Stimulated activated CD4-positive, alpha-beta T cell treated with anti-CD3 and anti-CD28 coated beads, TNF-alpha, amount 100 ng/mL, for 48 hours (primary cell): ENCODE measurements at places on chromosomes 5 and 9.

DNA sequence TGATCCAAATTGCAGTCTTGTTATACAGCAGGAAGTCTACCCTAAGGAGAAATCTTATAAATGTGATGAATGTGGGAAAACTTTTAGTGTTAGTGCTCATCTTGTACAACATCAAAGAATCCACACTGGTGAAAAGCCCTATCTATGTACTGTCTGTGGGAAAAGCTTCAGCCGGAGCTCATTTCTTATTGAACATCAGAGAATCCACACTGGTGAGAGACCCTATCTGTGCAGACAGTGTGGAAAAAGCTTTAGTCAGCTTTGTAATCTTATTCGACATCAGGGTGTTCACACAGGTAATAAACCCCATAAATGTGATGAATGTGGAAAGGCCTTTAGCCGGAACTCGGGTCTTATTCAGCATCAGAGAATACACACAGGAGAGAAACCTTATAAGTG, 10.4 kb downstream of the ZNF189 start:
- no peak for DNase-seq

DNA sequence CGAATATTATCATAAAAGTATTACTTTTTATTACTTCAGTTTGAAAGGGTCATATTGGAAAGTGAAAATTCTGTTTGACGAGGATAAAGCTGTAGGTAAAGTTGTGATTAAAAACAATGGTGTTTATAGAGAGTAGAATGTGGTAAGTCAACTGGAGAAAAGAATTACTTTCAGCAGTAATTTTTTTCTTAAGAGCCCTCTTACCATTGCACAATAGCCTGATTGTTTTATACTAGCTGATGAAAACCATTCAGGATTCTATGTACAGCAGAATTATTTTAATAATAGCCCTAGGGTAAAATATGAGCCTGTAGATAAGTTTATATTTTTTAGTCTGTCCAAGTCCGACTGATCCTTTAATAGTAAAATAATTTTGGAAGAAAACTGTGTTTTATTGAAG, 16.6 kb downstream of the CDC42SE2 start:
- DNase-seq: no peak

- DNase-seq: no peak
These were observed 971.7 kb upstream of the COX7C start for GRCh38 chr5:85646036-85646435.

GRCh38 chr9:94083384-94083783, 880 bp upstream of the PTPDC1 start:
- DNase-seq: no peak

DNA sequence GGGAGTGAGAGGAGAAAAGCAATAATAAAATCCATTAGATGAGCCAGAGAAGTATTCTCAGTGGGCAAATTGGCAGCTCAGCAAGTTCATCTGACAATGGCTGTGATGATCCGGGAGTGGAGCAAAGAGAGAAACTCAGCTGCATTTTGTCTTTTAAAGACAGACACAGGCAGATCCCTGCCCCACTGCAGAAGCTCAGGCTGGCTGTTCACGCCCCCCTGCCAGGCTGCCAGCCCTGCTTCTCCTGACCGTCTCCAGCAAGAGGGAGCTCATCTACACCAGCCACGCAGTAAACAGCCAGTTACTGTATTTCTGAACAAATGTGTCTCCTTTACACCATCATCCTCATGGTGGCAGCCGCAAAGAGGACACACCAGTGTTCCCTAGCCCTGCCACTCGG, 114.3 kb upstream of the SARDH start:
- no peak for DNase-seq
